Stomach (tissue), 19 donors: ENCODE measurements at places on chromosomes 11 and 22.

GRCh38 chr11:118930094-118930712, 4.5 kb upstream of the BCL9L start:
- DNase-seq, result peak; percentile 96

DNA sequence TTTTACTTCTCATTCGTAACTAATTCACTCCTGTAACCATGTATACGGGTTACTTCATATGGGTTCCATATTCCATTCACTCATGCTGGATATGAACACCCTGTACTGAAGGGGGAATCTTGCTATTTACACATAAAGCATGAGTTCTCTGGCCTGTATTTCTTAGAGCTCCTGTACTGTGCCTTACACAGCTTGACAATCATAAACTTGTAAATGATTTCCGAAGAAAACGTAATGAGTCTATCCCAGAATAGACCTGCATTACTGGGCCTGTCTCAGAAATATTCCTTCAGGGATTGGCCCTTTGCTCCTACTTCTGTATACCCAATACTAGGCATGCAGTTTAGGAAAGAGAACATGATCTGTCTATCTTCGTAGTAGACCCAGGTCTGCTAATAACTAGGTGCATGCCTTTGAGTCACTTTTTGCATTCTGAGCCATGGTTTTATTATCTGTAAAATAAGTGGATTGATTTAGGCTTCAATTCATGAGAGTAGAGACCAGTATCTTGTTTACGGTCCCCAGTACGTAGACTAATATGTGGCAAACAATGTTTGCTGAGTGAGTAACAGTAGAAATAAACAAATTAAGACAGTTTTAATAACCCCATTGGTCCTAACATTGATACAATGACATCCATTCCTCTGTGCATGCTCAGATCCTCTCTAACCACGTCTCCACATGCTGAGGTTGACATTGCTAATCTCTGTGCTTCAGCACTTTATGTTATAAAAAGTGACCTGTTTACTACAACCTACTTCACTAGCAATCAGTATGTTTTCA, 1.2 kb downstream of the CCDC34 start:
- DNase-seq, result no peak

DNA sequence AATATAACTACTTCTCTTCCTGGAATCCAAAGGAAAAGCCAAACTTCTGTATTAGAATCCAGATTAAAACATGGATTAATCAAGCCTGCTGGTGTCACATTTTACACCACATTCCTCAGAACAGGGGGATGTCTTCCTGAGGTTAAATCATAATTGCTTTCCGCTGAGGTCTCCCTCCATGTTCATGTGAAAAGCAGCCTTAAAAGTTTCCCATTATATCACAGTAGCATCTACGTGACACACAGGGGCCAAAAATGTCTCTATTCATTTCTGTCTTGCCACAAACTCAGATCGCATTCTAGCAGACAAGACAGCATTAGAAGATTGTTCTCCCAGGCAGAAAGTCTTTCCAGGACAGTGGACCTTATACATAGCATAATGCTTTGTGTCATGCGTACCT, 788.7 kb downstream of the OPCML start:
- no peak for DNase-seq

GRCh38 chr22:39150848-39151215, 1.6 kb downstream of the CBX7 start:
- no peak for DNase-seq

DNA sequence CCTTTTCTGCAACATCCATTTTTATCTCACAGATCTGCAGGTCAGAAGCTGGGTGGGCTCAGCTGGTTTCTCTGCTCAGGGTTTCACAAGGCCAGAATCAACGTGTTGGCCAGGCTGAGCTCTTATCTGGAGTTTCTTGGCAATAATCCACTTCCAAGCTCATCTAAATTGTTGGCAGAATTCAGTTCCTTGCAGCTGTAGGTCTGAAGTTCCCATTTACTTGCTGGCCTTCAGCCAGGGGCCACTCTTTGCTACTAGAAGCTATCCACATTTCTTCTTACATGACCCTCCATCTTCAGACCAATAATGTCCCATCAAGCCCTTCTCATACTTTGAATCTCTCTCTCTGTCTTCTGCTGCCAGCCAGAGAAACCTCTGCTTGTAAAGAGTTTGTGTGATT, 103.5 kb downstream of the WNT11 start:
- DNase-seq, result peak; percentile 39

DNA sequence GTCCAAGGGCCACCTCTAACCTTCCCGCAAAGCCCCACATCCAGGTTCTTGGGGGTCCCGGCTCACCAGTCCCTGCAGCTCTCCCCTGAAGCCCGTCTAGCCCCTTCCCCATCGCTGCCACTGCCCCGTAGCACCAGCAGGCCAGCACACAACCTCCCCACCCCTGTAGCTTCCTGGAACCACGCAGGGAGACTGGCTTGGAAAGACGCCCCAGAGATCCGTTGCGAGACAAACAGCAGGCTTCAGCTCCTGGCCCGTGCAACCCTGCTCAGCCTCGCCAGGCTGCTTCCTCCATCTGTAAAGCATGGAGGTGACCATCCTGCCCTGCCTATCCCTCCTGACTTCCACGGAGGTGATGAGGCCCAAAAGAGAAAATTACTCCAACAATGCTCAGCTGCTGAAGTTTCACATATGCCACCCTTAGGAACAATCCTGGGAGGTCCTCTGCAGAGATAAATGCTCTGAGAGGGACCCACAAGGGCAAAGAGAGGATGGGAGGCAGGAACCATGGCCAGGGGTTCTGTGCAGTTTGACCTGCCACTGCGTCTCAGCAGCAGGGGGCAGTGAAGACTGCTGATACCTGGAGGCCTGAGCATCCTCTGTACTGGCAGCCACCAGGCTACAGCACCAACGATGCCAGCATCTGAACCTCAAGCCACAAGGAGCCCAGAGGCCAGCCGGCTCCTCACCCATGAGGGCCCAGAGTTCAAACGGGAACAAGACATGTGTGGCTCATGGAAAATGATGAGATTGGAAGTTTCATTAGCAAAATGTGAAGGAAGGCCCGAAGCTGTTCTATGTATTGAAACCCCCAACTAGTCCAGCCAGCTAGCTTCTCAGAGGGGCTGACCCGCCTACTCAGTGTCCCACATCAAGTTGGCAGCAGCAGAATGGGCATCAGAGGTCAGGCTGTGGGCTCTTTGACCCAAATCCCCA, 16.1 kb downstream of the DGCR2 start:
- no peak for DNase-seq

DNA sequence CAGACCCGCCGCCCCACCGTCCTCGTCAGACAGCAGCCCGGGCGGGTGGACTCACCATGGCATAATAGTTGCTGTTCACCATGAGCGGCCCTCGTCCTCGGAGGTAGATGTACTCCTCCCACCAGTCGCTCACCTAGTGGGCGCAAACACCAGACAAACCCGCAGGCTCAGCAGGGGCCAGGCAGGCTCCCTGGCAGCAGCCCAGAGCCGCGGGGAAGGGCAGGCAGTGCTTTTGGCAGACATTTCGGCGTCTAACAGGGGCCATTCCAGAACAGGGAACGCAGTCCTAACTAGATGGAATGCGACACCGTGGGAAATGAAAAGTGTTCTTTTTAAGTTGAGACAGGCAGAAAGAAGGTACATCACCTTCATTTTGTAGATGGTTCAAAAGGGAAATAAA, 44.9 kb downstream of the CPT1A start:
- no peak for DNase-seq

GRCh38 chr22:20951151-20951931, 15.7 kb upstream of the AIFM3 start:
- DNase-seq, result peak; percentile 66

DNA sequence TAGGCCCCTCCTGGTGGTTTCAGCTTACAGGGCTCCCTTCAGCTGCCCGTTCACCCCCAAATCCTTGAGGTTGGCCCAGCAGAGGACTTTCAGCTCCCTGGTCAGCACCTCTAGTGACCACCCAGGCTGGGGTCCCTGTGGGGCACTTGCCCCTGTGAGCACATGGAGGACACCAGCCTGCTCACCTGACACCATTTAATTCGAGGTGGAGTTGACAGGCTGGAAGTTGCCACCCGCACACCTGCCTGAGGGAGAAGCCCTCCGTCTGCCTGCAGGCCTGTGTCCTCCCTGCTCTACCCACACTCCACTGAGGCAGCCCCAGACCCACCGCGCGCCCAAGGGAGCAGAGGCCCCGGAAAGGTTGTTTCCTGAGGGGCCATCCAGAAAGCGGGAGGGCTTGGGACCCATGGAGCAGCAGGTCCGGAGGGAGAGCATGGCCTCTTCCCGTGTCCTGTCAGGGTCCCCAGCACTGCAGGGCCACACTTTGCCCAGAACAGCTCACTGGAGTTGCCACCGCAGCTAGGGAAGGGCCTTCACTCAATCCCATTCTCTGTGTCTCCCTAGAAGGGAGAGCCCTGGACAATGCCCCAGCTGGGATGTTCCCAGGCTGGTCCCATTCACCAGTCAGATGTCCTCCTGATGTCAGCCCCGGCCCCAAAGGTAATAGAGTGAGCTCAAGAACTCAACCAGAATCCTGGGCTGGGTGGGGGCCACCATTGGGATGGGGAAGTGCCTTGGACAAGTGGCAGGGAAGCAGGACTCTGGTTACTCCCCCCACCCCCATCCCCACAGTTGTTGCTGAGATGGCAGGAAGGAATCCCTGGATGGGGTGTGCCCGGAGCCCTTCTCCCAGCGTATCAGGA, 82.4 kb downstream of the MED15 start:
- no peak for DNase-seq

DNA sequence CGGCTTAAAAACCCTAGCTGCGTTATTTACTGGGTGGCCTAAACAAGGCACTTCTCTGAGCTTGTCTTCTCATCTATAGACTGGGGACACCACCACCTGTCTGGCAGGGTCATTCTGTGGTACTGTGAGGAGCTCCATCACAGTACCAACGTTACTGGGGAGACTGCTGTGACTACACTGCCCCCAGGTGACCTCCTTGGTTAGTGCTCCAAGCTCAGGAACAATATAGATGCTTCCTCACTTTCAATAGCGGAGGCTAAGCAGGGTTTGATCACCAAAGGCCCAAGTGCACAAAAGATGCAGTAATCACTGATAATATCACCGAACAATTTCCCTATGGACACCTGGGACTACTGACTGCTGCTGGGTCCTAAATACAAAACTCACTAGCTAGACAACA, 18.8 kb downstream of the PRPF19 start:
- DNase-seq, result peak; percentile 61

- DNase-seq, result peak; percentile 89
These were observed 9.0 kb upstream of the SPINDOC start for GRCh38 chr11:63804259-63804658.

- peak; percentile 59 for DNase-seq
These were observed 357.7 kb downstream of the BUD13 start for GRCh38 chr11:116415095-116415494.

DNA sequence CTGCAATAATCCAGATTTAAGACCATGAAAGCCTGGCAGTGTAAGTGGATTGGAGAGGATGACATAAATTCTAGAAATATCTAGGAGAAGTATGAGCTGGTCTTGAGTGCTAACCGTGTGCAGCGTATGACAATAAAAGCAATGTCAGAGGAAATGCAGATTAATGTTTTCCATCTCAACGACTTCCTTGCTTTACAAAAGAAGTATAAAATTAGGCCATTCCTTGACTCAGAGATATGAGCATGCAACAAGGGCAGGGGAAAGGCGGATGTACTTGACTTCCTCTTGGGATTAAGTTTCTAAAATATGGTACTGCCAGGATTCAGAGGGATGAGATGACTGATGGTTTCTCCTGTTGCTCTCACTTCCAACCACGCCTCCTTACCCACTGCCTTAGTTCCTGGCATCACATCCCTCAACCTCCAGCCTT, 32.3 kb downstream of the ADAMTS15 start:
- no peak for DNase-seq

GRCh38 chr11:22472306-22472705, 134.1 kb downstream of the SLC17A6 start:
- DNase-seq, result no peak

DNA sequence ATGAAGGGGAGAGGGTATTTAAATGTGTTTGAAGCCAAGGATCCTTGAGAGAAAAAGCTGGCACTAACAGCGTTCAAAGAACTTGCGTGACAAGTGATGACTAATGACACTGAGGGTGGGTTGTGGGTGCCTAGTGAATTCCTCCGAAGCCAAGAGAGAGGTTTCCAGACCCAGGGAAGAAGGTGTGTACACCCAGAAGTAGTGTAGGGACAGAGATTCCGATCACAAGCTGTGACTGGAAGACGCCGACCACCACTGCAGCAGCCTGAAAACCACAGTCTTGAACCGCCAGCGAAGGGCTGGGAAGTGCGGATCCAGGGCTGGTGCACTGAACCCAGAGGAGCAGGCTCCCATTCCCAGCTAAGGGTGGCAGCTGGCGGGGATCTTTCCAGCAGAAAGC, 9.5 kb downstream of the PPARA start:
- peak; percentile 10 for DNase-seq

DNA sequence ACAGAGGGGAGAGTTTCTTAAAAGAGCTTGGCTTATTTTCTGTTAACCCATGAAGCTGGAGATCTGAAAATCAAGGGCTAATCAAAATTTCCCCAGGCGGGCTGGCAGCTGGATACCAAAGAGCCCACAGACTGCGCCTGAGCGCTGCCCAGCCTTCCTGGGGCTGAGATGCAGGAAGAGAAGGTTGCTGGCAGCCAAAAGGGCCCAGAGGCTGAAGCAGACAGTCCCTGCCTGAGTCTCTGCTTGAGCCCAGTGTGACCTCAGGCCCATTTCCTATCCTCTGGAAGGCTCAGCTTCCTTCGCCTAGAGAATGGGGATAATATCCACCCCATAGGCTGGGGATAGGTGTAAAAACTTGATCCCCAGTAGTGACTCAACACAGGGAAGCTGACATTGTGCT, 49.1 kb downstream of the ARRB1 start:
- DNase-seq, result no peak

DNA sequence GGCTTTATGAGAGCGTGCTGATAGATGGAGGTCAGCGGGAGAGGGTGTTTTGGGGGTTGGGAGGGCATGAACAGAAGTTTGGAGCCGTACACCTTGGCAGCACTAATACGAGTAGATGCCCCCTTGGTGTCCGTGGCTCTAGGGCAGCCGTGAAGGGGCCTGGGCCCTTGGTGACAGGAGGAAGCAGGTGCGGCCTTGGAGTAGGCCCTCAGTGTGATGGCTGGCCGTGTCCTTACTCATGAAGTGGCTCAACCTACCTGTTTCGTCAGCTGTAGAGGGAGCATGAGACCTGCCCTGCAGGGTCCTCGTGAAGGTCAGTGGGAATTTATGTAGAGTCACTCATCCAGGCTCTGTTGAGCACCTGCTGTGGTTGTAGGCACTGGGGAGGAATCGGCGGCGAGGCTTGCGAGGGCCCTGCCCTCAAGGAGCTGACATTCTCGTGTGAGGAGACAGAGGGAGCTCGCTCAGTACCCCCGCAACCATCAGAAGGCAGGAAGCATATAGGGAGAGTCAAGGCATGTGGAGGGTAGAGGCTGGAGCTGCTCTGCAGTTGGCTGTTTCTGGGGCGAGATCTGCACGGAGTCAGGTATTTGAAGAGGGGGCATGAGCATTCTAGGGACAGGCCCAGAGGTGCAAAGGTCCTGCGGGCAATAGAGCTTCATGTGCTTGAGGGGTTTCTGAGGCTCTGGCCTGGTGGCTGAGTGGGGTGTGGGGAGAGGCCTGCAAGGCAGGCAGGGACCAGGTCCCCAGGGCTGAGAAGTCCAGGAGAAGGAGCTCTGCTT, 39.6 kb downstream of the TBC1D22A start:
- no peak for DNase-seq
